WTC11 (cell line): ENCODE measurements at places on chromosomes 6 and 20. TPM values are rescaled to one million over a fixed set of nuclear protein-coding genes. Genes with fewer than 3 reads are reported as not detected.

NKX2-2 gene
- total RNA-seq: not detected in 3 replicates

DPPA5 gene
- total RNA-seq: 5.5 to 7.6 TPM (median 6.7 TPM) in 3 replicates

OSER1 gene
- 21.4 to 24.3 TPM (median 21.8 TPM) in 3 replicates for total RNA-seq

SLC25A27 gene
- total RNA-seq: 10.9 to 17.1 TPM (median 16.4 TPM) in 3 replicates

ZNF184 gene
- total RNA-seq: 6.7 to 7.1 TPM (median 7.0 TPM) in 3 replicates

GNAS-AS1 gene
- total RNA-seq: 12.2 to 13.4 TPM (median 12.8 TPM) in 3 replicates

RPS6KA2 gene
- 19.2 to 24.2 TPM (median 20.3 TPM) in 3 replicates for total RNA-seq

BACH2 gene
- 3.9 to 5.9 TPM (median 4.5 TPM) in 3 replicates for total RNA-seq

CCN5 gene
- 0.16 to 0.37 TPM (median 0.23 TPM) in 3 replicates for total RNA-seq

SYNJ2 gene
- total RNA-seq: 11.8 to 15.3 TPM (median 12.4 TPM) in 3 replicates

CPXM1 gene
- total RNA-seq: 51.2 to 57.1 TPM (median 54.6 TPM) in 3 replicates

EMILIN3 gene
- total RNA-seq: 5.5 to 6.0 TPM (median 5.8 TPM) in 3 replicates

INSM1 gene
- 3.3 to 4.4 TPM (median 3.6 TPM) in 3 replicates for total RNA-seq

MCCD1 gene
- total RNA-seq: not detected in 3 replicates

DEFB132 gene
- not detected in 3 replicates for total RNA-seq

PRR18 gene
- 0.16 to 0.52 TPM (median 0.39 TPM) in 3 replicates for total RNA-seq

HDAC2 gene
- total RNA-seq: 318 to 331 TPM (median 321 TPM) in 3 replicates

RAD21L1 gene
- total RNA-seq: 0.62 to 0.77 TPM (median 0.73 TPM) in 3 replicates

VSTM2L gene
- 1.7 to 2.1 TPM (median 1.9 TPM) in 3 replicates for total RNA-seq

POPDC3 gene
- 1.7 to 2.8 TPM (median 2.7 TPM) in 3 replicates for total RNA-seq

DST gene
- 102 to 132 TPM (median 105 TPM) in 3 replicates for total RNA-seq

FAM83C gene
- not detected in 3 replicates for total RNA-seq

PDE7B gene
- total RNA-seq: 0.05 TPM in 1 of 3 replicates, not detected in the others

FOXS1 gene
- not detected in 3 replicates for total RNA-seq

HAO1 gene
- total RNA-seq: 0.09 TPM in 1 of 3 replicates, not detected in the others

SCAND1 gene
- total RNA-seq: 94.2 to 103 TPM (median 94.6 TPM) in 3 replicates

TTLL9 gene
- 0.39 TPM in 1 of 3 replicates, not detected in the others for total RNA-seq

MUCL3 gene
- total RNA-seq: 0.15 to 0.21 TPM (median 0.18 TPM) in 3 replicates

ADAT2 gene
- 12.6 to 13.3 TPM (median 12.7 TPM) in 3 replicates for total RNA-seq

ADGRB3 gene
- total RNA-seq: 1.0 to 1.9 TPM (median 1.2 TPM) in 3 replicates

SLC32A1 gene
- 0.09 to 0.37 TPM (median 0.25 TPM) in 3 replicates for total RNA-seq

NCOA7 gene
- total RNA-seq: 9.0 to 14.4 TPM (median 9.9 TPM) in 3 replicates

KIF6 gene
- 0.53 to 0.92 TPM (median 0.57 TPM) in 3 replicates for total RNA-seq

TP53TG5 gene
- 0.37 to 0.85 TPM in 2 of 3 replicates, not detected in the other for total RNA-seq

PIM1 gene
- 64.7 to 81.2 TPM (median 78.1 TPM) in 3 replicates for total RNA-seq

OR12D3 gene
- not detected in 3 replicates for total RNA-seq

MDFI gene
- 63.2 to 86.2 TPM (median 74.6 TPM) in 3 replicates for total RNA-seq

LRFN2 gene
- total RNA-seq: 1.3 to 1.6 TPM (median 1.4 TPM) in 3 replicates

TNNC2 gene
- 2.7 to 3.6 TPM (median 3.0 TPM) in 3 replicates for total RNA-seq

FABP7 gene
- total RNA-seq: 5.9 to 7.2 TPM (median 7.0 TPM) in 3 replicates

SLC2A10 gene
- 8.0 to 12.0 TPM (median 10.8 TPM) in 3 replicates for total RNA-seq
